Activated CD4-positive, alpha-beta T cell treated with anti-CD3 and anti-CD28 coated beads, Interleukin-2, Interleukin-4, amounts not matched to agents 100 ng/mL and 50 ng/mL, durations not matched to agents 16 hours and 8 hours (primary cell): ENCODE measurements at places on chromosomes 3 and 15.

DNA sequence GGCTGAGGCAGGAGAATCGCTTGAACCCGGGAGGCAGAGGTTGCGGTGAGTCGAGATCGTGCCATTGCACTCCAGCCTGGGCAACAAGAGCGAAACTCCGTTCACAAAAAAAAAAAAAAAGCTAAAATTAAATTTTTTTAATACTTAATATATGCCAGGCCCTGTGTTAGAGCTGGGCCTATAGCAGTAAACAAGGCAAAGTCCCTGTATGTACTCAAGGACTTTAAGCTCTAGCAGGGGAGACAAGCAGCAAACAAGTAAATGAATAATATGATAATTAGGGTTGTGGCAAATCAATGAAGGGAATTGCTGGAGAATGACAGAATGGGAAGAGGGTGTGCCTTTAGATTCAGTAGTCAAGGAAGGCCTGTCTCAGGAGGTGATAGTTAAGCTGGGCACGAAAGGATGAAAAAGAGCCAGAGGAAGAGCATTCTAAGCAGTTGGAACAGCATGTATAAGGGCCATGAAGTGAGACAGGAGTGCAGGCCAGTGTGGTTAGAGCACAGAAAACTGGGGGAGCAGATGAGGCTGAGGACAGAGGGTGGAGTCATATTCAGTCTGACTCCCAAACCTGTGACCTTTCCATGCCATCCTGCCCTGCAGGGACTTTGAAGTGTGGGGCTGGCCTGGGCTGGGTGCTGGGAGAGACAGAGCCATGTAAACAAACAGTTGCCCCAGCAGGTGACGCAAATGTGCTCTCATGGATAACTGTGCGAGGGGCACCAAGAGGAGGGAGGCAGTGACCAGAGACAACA lies 6.6 kb upstream of the RAF1 start:
- no peak for DNase-seq

GRCh38 chr15:55789066-55789660 lies 46.2 kb upstream of the PRTG start:
- peak; percentile 61 for DNase-seq

DNA sequence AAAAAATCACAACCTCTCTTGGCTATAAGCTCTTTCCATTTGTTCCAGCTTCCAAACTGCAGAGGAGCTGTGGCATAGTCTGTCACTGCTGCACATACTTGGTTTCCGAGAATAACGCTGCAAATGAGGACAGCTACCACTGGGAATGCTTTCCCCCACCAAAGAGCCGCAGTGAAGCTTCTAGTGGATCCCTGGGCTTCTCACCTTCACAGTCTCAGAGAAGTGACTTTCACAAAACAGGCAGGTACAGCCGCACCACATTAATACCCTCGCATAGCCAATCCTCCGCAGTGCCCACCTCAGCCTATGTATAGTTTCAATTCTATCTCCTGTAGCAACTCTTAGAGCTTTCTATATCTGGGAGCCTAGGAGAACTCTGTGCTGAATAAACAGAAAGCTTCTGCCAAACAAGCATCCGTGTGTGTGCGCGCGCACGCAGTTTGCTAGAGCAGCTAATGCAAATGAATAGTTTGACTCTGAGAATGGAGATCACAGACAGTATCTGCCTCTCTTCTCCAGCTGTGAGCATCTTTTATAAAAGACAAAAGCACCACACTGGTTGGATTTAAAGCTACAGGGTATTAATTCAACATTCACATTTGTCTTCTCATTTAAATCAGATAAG lies 81.9 kb upstream of the PLXND1 start:
- no peak for DNase-seq

DNA sequence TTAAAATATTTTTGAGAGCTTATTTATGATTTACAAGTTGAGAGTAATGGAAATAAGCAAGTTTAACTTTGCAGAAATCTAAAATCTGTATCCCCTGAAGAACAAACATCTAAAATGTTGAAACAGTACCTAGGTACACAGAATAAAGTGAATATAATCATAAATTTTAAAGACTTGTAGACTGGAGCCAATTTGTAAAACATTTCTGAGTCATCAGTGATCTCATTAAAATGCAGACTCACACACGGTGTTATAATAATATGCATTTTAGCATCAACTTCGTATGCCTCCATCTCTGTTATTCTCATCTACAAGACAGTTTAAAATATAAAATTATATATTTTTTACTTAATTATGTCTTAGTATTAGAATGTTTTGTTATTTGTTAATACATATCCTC lies 399.5 kb upstream of the GOLIM4 start:
- no peak for DNase-seq

DNA sequence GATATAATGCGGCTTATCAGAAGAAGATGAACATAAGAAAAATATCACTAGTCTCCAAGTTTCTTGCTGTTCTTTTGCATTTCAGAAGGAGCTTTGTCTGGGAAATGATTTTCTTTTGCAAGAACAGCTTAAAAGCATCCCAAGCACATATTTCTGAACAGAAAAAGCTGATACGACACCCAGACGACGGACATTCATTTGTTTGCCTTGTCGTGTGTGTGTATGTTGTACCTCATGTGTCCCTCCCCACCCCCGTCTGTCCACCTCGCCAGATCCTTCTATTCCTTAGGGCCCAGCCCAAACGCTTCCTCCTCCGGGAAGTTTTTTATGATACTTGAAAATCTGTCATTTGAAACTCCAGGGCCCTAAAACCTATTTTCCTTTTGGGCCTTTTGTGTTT lies 8.8 kb downstream of the ITPR1 start:
- DNase-seq = no peak

- DNase-seq = no peak
Observed at GRCh38 chr3:45566951-45567411, 27.6 kb upstream of the LIMD1 start.

DNA sequence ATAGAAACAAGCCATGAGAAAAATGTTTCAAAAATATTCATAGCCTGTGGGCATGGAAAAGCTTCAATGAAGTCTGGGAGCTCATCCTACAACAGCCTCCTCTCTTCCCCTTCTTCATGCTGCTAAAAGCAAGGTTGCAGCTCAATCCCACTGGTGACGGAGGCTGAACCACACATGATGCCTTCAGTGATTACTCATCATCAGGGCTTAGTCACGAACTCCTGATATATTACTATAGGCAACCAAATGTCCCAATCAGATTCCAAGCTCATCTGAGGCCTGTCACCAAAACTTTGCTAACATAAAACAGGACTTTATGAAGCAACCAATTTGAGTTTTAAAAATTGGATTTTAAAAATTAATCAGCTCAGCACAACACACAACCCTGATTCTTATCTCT lies 24.0 kb upstream of the SLC24A5 start:
- DNase-seq = no peak

DNA sequence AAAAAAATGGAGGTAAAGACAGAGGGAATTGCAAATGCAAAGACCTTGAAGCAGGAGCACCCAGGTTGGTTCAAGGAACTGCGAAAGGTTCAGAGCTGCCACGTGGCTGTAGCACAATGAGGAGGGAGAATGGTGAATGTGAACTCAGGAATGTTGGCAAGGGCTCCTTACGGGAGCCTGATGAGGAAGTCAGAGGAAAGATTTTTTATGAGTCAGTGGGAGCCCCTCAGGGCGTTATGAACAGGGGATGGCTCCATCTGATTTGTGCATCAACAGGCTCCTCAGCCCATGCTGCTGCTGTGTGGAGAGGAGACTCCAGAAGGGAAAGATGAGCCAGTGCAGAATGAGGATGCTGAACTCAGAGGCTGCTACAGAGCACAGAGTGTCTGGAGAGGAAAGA lies 194.4 kb downstream of the ARRDC4 start:
- no peak for DNase-seq

GRCh38 chr3:73511571-73512525 lies 112.9 kb downstream of the PDZRN3 start:
- no peak for DNase-seq

DNA sequence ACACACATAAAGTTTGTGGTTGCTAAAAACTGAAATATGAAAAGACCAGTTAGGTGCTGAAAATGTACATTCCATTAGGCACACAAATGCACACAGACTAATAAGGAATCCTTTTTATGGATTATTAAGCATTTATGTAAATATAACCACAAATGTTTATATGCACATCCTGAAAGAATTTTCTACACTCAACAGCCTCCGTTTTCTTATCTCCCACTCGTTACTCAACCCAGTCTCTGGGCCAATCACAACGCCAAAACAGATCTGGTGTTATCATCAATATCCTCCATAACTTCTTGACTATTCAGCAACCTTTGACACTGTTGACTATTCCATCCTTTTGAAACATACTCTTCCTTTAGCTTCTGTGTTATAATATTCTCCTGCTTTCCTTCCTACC lies 136.4 kb downstream of the ATP8B4 start:
- DNase-seq = no peak

- DNase-seq = no peak
Observed at GRCh38 chr3:112373924-112374323, 41.0 kb downstream of the CD200 start.

- no peak for DNase-seq
Observed at GRCh38 chr3:32398531-32398930, 6.9 kb downstream of the CMTM7 start.

GRCh38 chr3:72220946-72221345 lies 436.0 kb upstream of the PROK2 start:
- no peak for DNase-seq

- DNase-seq = no peak
Observed at GRCh38 chr3:132311841-132312240, 5.4 kb upstream of the ACP3 start.

DNA sequence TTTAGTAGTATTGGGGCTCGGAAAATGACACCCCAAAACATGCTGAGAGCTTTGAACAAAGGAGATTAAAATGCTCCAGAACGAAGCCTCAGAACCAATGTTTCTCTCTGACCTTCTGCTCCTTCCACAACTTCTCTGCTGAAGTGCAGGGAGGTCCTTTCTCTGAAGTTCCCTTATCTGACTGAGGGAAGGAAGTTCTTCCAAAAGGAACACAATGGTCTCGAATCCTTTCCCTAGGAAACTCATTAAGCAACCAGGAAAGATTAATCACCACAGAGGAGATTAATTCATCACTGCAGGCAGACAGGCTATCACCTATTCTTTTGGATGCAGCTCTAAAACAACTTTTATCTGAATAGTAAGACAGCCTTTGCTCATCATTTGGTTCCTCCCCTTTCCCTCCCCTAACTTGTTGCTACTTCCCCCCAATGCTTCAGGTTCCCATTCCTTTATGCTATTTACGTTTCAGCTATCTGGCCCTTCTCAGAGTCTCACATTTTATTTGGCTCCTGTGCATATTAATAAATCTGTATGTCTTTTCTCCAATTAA lies 18.2 kb upstream of the WDR49 start:
- no peak for DNase-seq

DNA sequence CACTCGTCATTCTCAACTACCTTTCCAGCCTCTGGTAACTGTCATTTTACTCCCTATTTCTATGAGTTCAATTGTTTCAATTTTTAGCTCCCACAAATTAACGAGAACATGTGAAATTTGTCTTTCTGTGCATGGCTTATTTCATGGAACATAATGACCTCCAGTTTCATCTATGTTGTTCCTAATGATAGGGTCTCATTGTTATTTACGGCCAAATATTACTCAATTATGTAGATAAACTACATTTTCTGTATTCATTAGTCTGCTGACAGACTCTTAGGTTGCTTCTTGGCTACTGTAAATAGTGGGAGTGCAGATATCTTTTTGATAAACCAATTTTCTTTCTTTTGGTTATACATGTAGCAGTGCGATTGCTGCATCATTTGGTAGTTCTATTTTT lies 374.9 kb upstream of the ROBO1 start:
- no peak for DNase-seq

DNA sequence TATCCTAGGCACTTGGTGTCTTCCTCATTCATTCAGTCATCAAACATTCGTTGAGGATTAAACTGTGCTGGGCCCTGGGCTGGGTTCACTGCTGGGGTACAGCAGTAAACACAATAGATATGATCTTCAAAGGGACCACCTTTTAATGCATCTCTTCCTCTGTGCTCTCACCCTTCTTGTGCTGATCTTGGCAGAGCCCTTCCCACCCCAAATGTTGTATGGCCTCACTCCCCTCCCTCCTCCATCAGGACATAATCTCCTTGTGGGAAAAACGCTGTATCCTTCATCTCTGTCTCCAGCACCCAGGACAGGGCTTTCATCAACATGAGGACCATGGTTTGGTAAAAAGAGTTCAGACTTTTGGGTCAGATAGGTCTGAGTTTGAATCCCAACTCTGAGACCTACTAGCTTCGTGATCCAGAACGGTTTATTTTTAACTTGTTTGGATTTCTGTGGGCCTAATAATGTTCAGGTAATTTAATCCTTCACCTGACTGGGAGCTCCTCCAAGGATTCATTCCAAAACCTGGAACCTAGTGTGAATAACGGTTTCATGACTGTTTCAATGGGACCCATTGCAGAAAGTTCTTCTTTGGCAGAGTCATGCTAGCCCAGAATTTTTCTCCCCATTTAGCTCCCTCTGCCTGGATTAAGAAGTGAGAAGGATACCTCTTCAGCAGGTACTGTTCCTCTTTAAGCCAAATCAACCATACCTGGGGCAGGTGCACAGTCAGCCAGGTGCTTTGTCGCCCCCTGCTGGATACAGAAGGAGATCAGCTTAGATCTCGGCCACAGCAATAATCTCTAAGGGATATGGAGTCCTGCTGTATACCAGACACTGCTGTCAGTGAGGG lies 5.2 kb upstream of the WNT7A start:
- DNase-seq = peak; percentile 52

DNA sequence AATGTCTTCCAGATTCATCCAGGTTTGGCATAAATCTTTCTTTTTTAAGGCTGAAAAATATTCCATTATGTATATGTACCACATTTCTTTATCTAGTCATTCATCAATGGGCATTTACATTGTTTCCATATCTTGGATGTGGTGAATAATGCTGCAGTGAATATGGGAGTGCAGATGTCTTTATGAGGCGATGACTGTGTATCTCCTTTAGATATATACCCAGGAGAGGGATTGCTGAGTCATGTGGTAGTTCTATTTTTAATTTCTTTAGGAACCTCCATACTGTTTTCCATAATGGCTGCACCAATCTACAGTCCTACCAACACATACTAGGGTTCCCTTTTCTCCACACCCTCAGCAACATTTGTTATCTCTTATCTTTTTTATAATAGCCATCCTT lies 96.3 kb downstream of the LRRC28 start:
- no peak for DNase-seq

- no peak for DNase-seq
Observed at GRCh38 chr3:123167686-123168085, 34.1 kb upstream of the SEC22A start.

DNA sequence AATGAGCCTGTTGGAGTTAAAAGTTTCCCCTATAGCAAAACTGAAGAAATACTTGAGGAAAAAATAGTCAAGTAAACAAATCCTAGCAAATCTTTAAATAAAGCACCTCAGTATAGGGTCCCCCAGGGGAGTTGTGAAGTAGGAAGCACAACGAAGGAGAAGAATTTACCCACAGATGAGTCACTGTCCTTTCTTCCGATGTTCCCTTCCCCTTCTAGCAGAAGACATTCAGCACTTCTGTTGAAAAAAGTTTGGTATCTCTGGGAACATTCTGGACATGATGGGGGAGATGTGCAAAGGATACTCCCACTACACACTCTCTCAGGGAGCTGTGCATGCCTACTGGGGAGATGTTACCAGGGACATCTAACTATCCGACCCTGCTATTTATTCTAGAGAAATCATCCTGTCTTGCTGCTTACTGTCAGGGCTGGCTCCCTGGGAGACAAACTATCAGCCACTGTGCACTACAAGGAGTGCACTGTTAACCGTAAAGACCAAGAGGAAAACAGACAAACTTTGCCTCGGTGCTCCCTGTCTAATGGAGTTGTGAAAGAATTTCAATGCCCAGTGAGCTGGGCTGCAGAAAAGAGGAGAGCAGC lies 93.8 kb downstream of the RFTN1 start:
- DNase-seq = no peak
